GM12864 (cell line): ENCODE measurements at places on chromosomes 1 and 21.

DNA sequence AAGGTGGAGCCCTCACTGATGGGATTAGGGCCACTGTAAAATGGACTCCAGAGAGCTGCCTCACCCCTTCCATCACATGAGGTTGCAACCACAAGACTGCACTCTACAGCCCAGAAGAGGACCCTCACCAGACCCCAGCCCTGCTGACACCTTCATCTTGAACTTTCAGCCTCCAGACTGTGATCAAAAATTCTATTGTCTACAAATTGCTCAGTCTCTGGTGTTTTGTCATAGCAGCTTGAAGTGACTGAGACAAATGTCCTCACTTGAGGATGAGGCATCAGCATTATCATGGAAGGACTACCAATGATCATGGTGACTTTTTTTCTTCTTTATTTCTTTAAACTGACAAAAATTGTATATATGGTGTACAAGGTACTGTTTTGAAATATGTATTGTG lies 26.7 kb upstream of the TRIM17 start:
- DNase-seq = no peak

DNA sequence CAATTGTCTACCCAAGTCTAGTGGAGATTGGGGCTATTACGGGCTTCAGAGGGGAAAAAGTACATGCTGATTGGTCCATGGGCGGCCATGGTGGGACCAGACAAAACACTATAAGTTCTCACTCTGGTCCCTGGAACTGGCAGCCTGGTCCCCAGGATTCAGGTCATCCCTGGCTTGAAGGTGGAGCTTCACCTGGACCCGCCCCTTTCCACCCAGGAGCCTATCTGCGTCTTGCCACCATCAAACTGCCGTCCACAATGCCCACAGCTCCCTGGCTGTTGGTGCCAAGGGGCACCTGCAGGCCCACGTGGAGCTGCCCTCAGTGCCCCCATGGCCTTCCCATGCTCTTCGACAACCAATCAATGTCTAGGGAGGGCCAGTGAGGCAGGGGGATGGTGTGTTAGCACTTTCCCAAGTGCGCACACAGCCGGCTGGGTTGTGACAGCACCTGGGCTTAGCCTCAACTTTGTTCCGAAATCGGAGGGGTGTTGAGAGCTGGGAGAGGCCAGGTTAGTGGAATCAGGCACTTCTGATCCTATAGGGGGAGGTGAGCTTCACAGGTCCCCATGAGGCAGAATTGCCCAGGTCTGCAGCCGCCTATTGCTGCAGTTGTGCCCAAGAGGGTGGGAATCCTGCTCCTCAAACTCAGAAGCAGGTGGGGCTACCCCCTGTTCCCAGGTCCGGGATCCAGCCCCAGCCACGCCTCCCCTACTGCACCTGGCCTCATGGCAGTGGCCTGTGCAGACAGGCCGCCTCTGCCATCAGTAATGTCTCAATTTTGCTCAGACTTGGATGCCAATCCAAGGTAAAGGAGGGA lies 1369.4 kb upstream of the PRMT6 start:
- no peak for DNase-seq

GRCh38 chr1:56215771-56216170 lies 363.6 kb downstream of the PLPP3 start:
- DNase-seq = no peak

GRCh38 chr1:36706416-36706815 lies 223.7 kb upstream of the CSF3R start:
- DNase-seq = no peak

- no peak for DNase-seq
Observed at GRCh38 chr1:219350172-219350931, 176.7 kb downstream of the LYPLAL1 start.

GRCh38 chr1:13799502-13800283 lies 99.7 kb downstream of the PRDM2 start:
- no peak for DNase-seq

- no peak for DNase-seq
Observed at GRCh38 chr1:19877181-19877750, 4.9 kb upstream of the OTUD3 start.

DNA sequence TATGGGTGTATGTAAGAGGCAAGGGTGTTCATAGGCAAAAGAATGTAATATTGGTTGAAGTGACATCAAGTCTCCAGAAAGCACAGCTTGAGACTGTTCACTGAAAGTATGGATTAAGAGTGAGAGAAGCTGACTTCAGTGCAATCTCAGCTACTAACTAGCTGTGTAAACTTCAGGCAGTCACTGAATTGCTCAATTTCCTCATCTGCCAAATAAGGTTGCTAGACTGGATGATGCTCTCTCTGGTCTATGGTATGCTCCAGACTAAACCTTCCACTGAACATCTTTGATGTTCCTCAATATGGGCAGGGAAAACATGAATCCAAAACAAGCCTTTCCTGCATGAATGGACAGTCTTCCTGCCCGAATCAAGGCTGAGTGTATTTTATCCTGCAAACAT lies 111.8 kb upstream of the USH2A start:
- no peak for DNase-seq

DNA sequence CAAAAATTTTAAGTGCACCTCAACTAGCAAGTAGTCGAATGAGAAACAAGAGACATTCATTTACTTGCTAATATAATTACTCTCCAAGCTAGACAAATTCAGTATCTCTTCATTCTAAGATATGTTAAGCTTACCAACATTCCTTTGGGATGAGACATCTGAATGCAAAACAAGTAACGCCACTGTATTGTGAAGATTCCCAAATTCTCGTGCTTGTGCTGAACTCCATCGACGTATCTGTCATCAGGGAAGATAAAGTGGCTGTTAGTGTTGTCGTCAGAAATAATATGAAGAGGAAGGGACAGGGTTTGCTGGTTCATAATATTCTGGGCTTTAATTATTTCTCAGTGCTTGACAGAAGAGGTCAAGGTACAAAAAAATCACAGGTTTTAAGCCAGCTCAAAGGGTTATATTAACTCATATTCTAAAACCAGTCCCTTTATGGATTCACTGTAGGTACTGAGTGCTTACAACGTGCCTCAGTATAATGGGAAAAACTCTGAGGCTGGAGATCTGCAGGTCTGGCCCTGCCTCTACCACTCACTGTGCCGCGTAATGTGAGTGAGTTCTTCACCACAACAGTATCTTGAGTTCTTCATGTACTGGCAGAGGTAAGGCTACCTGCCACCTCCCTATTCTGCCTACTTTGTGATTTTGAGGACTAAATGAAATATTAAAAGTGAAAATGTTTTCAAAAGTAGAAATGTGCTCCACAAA lies 42.0 kb downstream of the PCSK9 start:
- DNase-seq = no peak

DNA sequence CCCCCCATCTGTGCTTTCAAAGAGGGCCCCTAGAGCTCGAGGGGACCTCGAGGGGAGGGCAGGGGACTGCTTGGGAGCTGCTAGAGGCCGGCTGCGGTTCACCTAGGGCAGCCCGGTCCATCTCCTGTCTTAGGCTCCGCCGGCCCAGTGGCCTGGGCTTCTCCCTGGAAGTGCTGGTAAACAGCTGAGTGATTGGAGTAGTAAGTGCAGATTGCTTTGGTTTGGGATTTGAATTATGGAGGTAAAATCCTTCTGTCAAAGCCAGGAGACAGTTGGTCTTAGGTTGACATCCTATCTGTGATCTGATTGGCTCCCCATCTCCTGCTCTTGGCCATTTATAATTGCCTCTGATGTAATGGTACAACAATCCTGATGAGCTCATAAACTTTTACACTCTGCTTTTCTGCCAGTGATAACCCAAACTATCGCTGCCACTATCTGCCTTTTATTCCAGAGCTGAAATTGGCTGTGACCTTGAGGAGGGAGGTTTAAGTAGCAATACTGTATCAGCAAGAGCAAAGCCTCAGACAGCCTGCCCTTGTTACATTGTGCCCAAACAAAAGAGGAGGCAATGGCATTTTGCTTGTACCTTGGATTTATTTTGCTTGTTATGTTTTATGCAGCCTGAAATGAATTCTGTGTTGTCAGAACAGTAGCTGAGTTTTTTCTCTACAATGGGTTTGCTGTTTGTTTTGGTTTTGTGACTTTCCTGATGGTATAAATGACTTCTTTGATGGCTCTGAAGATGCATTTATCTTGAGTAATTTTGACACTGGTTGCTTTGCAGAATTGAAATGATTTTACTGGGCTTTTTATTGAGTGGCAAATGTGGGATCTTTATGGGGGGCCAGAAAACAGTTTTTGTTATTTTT lies 2.4 kb downstream of the ARID1A start:
- no peak for DNase-seq

- no peak for DNase-seq
Observed at GRCh38 chr1:43861988-43862735, 71.4 kb upstream of the ARTN start.

DNA sequence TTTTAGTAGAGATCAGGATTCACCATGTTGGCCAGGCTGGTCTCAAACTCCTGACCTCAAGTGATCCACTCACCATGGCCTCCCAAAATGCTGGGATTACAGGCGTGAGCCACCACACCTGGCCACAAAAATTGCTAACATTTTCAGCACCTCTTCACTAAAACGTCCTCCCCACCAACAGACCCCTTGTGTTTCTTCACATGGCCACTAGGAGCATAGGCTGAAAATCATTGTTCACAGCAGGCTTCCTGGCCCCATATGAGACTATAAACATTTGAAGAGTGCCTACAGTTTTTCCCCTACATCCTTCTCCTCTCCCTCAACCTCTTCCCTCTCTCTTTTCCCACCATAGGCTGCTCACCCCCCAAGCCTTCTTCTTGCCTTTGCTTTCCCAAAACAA lies 28.0 kb upstream of the SFPQ start:
- no peak for DNase-seq

GRCh38 chr1:210978316-210978973 lies 155.5 kb downstream of the KCNH1 start:
- DNase-seq = no peak

- DNase-seq = no peak
Observed at GRCh38 chr1:46288485-46289133, 14.8 kb downstream of the LRRC41 start.

DNA sequence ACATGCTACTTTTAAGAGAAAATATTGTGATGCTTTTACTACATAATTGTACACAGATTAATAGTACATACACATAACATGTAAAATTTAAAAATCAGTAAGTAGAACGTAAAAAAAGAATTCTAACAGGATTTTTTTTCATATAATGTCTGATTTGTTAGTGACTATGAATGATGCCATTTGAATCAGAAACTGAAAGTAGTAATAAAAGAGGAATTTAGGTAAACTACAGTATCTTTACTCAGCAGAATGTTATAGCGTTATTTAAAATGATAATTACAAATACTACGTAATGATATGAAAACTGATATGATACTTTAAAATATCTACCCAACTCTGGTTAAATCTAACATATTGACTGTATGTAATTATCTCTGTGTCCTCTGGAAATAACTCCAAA lies 116.1 kb downstream of the DENND1B start:
- DNase-seq = no peak

- no peak for DNase-seq
Observed at GRCh38 chr1:234861761-234862160, 251.8 kb upstream of the IRF2BP2 start.

- DNase-seq = no peak
Observed at GRCh38 chr1:70737125-70737524, 310.5 kb downstream of the PTGER3 start.

GRCh38 chr21:41869771-41870170 lies 9.4 kb downstream of the PRDM15 start:
- no peak for DNase-seq

DNA sequence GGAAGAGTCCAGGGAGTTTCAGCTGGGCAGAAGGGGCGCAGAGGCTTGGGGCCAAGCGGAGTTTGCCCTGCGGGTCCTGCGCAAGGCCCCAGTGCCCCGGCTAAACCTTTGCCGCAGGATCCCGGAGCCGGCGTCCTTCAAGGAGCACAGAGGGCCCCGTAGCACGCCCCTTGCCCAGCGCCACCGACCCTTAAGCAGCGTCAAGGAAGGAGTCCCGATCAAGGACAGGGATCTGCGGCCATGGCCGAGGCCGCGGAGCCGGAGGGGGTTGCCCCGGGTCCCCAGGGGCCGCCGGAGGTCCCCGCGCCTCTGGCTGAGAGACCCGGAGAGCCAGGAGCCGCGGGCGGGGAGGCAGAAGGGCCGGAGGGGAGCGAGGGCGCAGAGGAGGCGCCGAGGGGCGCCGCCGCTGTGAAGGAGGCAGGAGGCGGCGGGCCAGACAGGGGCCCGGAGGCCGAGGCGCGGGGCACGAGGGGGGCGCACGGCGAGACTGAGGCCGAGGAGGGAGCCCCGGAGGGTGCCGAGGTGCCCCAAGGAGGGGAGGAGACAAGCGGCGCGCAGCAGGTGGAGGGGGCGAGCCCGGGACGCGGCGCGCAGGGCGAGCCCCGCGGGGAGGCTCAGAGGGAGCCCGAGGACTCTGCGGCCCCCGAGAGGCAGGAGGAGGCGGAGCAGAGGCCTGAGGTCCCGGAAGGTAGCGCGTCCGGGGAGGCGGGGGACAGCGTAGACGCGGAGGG lies 520 bp downstream of the CLIC6 start:
- no peak for DNase-seq

DNA sequence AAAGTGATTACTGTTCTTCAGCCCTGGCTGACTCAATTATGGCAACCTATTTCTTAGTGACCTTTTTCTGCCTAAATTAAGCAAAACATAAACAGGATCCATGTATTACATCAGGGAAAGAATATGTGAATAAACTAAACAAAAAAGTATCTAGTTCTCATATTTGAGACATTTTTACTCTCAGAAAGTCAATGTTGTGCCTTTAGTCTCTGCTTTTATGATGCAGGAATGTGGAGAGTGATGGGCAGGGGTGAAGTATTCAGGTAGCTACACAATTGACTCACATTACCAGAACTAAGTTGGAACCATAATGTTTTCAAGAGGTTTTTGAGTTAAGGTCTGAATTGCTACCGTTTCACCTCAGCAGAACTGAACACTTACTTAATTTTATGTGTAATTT lies 462.7 kb upstream of the CXADR start:
- DNase-seq = no peak

DNA sequence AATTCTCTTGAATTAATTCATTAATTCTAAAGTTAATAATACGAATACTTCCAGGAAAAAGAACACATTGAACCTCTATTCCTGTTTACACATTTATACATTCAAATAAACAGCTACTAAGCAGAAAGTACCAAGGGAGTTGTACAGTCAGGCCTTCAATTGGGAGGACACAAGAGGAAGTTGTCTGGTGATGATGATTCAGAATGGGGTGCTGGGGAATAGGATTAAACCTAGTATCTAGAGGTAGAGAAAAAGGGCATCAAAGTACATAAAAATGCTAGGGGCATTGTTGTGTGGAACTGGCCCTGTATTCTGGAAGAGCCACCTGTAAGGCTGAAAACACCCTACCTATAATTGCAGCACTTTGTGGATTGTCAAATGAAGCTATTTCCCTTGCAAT lies 71.7 kb upstream of the MROH9 start:
- DNase-seq = no peak

GRCh38 chr1:199182186-199182843 lies 543.5 kb downstream of the PTPRC start:
- DNase-seq = no peak
